ENCODE measurements at places on chromosomes 4 and X.

- DNase-seq = no peak
Observed at GRCh38 chr4:162366146-162366545, 202.3 kb upstream of the FSTL5 start.

GRCh38 chr4:133592591-133592990 is 443.5 kb downstream of the PCDH10 start:
- no peak for DNase-seq

GRCh38 chr4:100977746-100978397 is 369.5 kb downstream of the PPP3CA start:
- DNase-seq = no peak

DNA sequence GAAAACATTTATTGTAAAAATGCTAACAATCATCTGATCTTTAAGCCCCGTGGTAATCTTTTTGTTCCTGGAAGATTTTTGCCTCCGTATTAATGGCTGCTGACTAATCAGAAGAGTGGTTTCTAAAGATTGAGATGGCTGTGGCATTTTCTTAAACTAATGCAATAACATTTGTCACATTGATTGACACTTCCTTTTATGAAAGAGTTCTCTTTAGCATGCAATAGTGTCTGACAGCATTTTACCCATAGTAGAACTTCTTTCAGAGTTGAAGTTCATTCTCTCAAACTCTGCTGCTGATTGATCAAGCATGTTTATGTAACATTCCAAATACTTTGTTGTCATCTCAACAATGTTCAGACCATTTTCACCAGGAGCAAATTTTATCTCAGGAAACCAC is 26.8 kb upstream of the UGT2B4 start:
- no peak for DNase-seq

GRCh38 chr4:145755802-145756201 is 75.9 kb downstream of the C4orf51 start:
- no peak for DNase-seq

DNA sequence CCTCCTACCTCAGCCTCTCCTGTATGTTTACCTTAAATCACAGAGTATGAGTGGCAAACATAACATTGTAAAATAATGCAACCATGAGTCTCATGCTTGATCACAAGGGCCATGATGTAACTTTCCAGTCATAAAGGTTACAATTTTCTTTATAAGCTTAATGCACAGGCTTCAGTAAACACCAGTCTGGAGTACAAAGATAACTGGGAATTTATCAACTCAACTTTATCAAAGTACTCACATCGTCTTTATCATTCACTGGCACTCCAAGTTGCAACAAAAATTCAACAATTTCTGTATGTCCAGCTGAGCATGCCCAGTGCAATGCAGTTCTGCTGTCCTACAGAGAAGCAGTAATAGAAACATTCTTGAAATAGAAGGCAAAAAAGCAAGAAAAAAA is 2.8 kb downstream of the PSMD10 start:
- no peak for DNase-seq

DNA sequence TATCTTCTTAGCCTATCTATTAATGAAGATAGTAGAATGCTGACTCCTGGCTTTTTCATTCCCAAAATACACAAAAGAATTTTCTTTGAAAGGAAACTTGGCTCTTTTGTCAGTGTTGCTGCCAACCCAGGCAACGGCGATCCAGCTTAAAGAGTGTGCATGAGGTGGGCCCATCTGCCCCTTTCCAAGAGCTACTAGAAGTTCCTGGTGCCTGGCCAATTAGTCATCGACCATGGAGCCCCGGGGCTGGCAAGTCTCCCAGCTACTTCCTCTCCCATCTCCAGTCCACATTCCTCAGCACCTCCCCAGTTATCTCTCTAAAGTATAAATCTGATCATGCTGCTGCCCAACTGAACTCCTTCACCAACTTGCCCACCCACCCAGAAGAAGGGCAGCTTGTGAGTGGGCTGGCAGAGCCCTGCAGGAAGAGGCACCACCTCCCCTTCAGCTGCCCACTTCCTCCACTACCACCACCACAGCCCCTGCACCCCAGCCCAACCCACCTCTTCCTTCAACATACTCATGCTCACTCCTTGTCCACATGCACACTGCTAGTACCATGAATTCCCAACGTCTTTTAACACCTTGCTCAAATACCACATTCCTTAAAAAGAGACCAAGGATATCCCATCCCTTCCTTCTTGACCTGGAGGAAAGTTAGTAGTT is 158.2 kb upstream of the MAP3K15 start:
- no peak for DNase-seq

- DNase-seq = peak; percentile 55
Observed at GRCh38 chr4:27429364-27429871, 568.8 kb downstream of the STIM2 start.

All from skin of body (tissue), 3 donors.